Stimulated activated naive CD4-positive, alpha-beta T cell treated with Interleukin-2 at 50 U/mL for 16 hours (primary cell): ENCODE measurements at places on chromosomes 5 and 9.

- no peak for DNase-seq
Measured at GRCh38 chr5:59446356-59446755, 447.2 kb downstream of the PDE4D start.

- no peak for DNase-seq
Measured at GRCh38 chr5:53343187-53343586, 137.2 kb upstream of the FST start.

- DNase-seq: no peak
Measured at GRCh38 chr9:114844766-114845165, 38.9 kb upstream of the TNFSF15 start.

DNA sequence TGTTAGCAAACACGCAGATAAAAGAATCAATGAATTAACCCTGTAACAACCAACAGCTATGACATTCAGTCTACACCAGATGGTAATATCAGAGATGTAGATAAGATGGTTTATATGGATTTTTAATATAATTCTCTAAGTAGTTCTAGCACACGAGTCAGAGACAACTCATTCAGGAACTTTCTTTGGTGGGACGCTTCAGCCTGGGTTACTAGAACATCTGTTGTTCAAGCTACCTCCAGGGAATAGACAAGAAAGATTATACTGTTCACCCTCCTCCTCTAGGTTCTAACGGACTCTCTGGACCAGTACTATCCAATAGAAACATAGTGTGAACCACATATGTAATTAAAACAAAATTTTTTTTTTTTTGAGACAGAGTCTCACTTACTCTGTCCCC is 73.8 kb downstream of the RAPGEF1 start:
- no peak for DNase-seq

DNA sequence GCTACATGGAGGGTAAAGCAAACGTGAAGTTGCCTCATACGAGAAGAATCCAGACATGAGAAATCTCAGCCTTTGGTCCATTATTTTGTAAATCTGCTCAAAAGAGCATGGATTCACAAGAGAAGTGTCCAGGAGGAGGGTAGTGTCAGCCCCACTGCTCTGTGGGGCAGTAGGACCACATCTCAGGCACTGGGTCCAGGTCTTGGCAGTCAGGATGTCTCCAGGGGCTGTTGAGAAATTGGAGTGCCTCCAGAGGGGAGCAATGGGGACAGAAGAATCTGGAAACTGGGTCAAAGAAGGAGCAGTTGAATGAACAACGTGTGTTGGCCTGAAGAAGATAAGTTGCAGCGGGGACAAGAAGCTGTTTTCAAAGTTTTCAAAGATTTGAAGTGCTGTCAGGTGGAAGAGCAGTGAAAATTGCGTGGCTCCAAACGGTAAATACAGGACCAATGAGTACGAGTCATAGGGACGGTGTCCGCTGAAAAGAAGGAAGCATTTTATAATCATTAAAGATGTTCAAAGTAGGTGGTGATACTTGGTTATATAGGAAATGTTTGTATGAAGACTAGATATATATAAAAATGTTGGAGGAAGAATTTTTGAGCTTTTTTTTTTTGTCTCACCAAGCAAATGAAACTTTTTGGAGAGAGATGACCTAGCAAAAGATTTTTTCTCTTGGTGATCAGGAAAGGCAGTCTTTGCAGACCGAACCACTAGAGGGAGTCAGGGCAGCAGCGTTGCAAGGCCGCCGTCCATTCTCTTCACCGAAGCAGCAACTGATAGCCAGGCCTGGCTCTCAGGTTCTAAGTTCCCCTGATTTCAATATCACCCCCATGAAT is 57.1 kb upstream of the ZBED3 start:
- DNase-seq: peak; percentile 36

GRCh38 chr5:177489119-177489716 is 8.2 kb downstream of the PDLIM7 start:
- DNase-seq: no peak

- DNase-seq: no peak
Measured at GRCh38 chr9:92141144-92142129, 26.2 kb upstream of the SPTLC1 start.

DNA sequence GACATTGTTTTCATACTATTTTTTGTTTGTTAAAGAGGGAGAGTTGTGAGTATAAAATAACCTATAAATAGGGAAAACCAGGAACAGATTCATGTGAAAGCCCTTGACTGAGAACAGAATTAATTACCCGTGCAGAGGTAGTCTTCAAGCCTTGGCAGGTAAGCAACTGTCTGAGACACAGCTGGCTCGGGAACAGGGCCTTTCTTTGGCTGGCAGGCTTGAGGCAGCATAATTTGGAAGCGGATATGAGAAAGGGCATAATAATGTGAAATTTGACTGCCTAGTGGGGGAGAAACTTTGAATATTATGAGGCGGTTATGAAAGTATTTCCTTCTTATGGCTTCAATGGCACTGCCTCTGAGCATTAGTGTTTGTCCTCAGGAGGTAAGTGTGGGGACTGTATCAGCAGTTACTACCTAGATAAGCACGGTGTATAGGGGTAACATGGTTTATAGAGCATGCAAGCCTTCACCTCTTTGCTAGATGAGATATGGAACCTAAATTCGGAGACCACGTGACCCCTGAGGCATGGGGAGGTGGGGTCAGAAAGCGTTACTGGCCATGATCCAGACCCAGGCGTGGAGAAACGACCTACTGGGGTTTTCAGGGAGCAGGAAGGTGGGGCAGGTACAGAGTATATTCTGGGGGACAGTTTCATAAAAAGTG is 210.2 kb upstream of the GAS1 start:
- DNase-seq: no peak

DNA sequence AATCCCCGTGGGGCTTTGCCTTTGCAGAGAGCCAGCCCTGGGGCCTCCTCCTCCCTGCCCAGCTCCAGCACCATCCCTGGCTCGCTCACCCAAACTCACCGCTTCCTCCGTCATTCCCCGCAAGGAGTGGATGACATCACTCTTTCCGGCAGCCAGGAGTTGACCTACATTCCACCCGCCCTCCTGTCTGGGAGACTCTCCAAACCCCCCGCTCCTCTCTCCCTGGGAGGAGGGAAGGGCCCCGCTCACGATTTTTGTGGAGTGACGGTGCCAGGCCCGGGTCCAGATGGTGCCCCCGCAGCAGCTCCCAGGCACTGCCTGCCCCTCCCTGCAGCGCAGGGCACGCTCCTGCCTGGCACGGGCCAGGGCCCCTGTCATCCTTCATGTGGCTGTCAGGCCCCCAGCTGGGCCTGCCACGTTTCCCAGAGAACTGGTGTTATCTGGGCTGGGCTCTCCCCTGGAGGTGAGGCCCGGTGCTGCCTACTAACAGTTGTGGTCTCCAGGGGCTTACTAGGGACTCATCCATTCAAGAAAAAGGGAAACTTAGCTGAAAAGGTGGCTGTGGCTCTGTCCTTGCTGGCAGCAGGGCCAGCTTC is 52.3 kb downstream of the NTNG2 start:
- DNase-seq: no peak

GRCh38 chr5:82719368-82719767 is 357.8 kb downstream of the TMEM167A start:
- no peak for DNase-seq

GRCh38 chr5:138981586-138981985 is 106.5 kb upstream of the LRRTM2 start:
- peak; percentile 4 for DNase-seq

DNA sequence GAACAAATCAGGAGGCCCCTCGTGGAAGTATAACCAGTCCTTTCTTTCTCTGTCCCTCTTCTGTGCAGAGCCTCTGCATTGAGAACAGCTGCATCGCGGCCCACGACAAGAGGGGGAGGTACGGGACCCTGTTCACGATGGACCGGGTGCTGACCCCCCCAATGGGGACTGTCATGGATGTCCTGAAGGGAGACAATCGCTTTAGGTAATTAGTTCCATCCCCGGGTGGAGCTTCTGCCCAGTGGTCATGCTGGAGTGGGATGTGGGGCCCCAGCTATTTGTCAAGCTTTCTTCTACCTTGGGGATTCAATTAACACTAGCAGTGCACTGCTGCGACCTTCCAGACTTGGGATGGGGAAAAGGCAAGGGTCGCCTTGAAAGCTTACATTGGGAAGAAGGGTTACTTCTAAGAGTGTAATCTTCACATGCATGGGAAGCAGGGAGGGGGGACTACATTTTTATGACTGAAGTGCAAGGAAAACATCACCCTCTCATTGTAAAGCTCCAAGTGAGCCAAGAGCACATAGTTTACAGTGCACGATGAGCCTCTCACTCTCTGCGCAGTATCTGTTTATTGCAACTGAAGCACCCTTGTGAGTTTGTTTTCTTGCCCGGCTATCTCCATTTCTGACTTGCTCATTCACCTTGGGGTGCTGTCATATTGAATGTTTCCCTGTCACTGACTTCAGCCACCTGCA is 27.0 kb downstream of the TGFBI start:
- DNase-seq: no peak

- peak; percentile 8 for DNase-seq
Measured at GRCh38 chr5:151144275-151144674, 13.3 kb downstream of the ANXA6 start.

- DNase-seq: no peak
Measured at GRCh38 chr9:14895806-14896205, 14.4 kb downstream of the FREM1 start.
